Central memory CD4-positive, alpha-beta T cell (primary cell): ENCODE measurements at places on chromosomes 6 and 20.
A peak's percentile ranks its signal among the peaks of the same experiment; 100 is the strongest.

DNA sequence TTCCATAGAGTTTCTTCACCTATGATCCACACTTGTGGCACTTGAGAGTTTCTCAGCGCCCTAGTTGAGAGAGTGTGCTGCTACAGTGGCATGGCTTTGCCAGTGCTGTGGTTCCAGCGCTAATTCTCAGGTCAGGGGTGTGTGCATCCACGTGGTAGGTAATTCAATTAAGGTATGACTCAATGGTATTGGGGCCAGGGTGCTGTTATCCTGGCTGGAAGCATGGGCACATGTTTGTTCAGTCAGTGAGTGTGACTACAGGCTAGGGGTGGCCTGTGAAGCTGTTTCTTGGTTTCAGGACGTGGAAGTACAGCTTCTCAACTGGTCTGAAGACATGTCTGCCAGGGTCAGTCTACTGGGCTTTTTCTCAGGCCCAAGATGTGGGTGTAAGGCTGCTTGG lies 3.0 kb upstream of the SEMG2 start:
- no peak for DNase-seq

DNA sequence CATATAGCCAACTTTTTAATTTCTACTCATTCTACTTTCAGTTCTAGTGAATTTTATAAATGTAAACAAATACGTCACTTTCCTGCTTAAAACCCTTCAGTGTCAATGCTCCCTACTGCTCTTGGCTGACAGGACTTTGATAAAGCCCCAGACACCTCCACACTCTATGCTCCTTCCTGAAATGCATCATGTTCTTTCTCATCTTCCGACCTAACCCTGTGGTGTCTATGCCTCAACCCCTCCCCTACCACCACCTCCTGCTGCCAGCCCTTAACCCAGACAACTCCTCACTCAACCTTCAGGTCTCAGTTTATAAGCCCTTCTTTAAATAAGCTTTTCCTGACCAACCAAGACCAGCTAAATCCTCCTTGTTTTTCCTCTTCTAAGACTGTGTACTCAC lies 19.1 kb downstream of the TLDC2 start:
- DNase-seq: no peak

DNA sequence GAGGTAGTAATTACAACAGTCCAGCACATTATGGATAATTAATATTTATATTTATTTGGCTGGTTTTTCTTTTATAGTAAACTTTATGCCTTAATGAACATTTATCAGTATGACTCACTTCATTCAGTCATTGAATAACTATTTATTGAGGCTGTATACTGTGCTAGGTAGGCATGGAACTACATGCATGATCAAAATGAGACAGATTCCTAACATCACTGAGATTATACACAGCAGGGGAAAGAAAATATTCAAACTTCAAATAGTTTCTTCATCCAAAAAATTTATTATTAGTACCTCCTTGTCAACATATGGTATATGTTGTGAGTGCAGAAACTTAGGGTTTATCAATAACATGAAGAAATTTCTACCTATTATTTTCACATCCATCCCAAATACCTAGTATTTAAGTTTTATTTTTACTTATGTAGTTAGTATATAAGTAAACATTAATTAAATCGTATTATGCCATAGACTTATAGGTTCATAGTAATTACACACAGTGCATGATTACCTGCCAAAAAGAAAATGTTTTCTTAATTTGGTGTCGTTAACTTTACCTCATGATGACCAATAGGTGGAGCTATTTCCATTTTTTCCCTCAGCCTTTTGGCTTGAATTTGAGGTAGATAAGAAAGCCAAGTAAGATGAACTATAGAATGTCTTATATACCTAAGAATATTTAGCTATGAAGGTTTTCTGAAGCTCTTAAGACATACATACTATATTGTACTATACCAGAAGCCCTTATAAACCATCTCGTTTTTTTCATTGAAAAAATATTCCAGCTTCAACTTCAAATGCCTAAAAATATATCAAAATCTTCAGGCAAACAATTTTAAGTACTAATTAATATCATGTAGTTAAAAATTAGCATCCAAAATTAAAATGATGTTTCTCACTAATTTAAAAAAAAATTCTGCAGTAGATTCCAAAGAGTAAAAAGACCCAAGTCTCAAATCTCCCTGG lies 12.5 kb upstream of the TMEM30A start:
- peak; percentile 50 for DNase-seq

DNA sequence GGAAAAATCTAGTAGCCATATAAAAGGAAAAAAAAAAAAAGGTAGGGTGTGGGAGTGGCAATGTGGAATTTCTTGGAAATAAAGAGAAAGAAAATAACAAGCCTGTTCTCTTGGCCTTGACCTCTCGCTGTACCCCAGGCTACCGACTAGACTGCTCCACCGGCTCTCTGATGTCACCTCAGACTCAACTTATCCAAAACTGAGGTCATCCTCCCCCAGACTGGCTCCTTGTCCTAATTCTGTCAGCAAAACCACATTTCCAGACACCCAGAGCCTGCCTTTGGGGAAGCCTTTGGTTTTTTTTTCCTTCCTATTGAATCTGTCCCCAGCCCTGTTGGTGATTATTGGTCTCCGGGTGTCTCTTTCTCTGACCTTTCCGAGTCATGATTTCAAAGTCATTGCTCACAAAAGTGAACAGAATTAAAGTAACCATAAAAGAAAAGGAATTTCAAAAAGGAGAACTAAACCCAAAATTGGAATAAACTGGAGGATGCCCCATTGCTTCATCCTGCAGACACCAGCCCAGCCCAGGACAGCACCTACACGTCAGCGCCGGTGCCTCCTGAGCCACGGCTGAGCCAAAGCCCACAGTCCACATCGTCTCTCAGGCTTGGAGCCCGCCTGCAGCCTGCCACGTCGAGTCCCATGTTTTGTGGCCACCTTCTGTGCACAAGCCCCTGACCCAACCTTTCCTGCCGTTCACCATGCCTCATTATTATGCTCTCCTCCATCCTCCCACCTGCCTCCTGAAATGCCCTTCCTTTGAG lies 170.7 kb downstream of the MYLK4 start:
- DNase-seq: no peak

DNA sequence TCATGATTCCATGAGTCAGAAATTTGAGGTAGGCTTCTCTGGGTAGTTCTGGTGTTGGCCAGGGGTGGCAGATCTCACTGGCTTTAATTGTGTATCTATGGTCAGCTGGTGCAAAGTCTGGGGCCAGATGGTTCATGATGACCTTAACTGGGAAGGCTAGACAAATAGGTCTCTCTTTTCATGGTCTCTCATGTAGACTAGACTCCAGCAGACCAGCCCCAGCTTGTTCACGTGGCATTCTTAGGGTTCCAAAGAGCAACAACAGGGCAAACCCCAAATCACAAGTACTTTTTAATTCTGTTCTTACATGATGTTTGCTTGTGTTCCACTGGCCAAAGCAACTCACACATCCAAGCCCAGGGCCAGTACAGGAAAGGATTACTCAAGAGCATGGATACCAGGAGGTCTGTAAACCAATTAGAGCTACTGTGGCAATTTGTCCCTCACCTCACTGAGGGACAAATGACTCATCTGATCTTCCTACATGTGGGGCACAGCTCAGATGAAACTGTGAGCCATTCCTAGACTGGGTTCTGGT lies 79.5 kb upstream of the PBOV1 start:
- DNase-seq: no peak

DNA sequence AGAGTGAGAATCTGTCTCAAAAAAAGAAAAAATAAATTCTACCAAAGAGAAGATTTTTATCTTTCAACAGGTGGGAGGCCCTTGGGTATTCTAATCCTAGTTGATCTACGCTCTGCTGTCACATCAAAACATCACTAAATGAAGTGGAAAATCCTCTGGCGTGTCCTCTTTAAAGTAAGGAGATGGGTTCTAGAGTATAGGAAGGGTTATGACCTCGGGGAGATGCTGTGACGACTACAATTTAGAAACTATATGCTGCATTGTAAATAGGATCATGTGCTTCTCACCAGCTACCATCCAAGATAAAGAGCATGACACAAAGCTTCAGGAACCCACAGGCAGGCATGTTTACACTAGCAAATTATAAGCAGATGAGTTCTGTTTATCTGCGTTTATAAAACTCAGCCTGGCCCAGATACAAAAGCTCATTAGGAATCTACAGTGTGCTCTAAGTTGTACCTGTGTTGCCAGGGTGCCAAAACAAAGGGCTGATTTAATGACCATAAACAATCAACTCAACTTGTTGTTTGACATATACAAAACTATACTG lies 197.1 kb upstream of the PLN start:
- no peak for DNase-seq

GRCh38 chr6:73516514-73517489 lies 4.0 kb downstream of the EEF1A1 start:
- DNase-seq: peak; percentile 11

DNA sequence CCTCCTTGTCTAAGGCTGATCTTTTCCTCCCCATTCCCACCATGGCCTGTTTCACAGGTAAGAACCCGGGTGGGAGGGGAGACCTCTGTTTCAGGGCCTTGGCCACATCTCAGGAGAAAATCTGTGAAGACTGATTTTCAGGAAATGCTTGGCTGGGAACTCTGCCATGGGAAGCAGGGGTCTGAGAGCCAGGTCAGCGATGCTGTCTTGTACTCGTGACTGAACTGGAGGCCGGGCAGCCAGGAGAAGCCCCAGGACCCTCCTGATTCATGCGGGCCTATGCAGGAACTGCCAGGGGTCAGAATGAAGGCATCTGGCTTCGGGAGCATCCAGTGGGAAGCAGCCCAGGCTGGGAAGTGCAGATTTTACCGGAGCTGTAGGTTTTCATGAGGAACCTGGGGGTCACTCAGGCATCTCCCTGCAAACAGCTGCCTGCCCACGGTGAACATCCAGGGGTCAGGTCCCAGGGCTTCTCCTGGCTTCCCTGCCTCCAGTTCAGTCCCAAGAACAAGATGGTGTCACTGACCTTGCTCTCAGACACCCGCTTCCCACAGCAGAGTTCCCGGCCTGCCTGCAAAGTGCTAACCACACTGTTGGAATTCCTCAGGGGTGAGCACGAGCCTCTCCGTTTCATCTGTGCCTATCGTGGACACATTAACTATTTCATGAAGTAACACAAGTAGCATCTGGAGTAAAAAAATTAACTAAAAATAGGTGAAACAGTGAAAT lies 90.2 kb upstream of the SULF2 start:
- no peak for DNase-seq

DNA sequence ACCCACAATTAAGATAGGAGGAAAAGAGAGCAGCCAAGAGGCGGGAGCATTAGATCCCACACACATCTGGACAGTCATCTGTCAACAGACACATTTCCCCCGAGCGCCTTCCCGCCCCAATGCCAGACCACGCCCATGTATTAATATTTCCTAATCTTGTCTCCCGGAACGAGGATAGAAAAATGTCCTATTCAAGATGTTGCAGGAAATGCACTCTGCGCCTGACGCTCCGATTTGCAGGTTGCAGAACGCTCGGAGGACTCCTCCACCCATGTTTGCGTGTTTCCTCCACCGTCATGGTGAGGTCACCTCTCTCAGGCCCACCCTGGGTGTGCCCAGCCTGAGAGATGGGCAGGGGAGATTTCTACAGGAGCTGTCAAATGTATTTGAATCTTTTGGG lies 215.2 kb downstream of the TAF4 start:
- no peak for DNase-seq

GRCh38 chr6:55405474-55406235 lies 78.4 kb downstream of the GFRAL start:
- DNase-seq: no peak
